Fibroblast of skin of scalp (primary cell): ENCODE measurements at places on chromosomes 11 and 22.

GRCh38 chr11:121661880-121662486 lies 209.2 kb upstream of the SORL1-AS1 start:
- DNase-seq: peak; percentile 84

DNA sequence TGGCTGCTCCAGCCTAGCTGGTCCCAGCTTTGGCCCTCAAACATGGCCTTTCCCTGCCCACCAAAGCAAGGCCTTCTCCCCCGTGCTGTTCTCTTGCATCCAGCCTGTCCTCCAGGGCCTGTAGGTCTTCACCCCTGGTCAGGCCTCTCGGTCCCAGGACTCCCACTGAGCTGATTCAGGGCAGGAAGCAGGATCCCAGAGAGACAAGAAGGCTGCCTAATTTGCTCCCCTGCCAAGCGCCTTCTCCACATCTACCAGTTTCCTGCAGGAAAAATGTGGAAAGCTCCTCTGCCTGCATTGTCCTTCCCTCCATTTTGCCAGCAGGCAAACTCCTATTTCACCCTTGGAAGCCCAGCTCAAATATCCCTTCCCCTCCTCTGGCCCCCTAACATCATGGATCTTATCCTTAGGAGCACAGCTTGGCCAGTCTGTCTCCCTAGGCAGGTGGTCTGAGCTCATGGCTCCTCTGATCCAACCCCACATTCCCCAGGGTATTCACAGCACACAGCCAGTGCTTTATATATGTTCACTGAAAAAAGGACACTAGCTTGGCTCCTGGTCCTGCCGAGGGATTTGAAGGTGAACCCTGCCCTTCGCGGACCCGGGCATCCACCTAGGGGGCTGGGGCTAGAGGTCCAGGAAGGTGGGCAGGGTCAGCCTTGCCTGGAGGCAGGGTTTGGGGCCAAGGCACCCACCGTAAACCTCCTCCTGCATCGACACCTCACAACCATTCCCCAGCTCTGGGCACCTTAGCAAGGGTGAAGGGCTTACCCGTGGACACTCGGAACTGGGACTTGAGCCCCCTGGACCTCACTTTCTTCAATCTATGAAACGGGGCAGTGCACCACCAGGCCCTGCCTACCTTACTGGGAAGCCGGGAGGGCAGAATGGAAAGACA lies 968 bp downstream of the RHBDD3 start:
- peak; percentile 30 for DNase-seq

DNA sequence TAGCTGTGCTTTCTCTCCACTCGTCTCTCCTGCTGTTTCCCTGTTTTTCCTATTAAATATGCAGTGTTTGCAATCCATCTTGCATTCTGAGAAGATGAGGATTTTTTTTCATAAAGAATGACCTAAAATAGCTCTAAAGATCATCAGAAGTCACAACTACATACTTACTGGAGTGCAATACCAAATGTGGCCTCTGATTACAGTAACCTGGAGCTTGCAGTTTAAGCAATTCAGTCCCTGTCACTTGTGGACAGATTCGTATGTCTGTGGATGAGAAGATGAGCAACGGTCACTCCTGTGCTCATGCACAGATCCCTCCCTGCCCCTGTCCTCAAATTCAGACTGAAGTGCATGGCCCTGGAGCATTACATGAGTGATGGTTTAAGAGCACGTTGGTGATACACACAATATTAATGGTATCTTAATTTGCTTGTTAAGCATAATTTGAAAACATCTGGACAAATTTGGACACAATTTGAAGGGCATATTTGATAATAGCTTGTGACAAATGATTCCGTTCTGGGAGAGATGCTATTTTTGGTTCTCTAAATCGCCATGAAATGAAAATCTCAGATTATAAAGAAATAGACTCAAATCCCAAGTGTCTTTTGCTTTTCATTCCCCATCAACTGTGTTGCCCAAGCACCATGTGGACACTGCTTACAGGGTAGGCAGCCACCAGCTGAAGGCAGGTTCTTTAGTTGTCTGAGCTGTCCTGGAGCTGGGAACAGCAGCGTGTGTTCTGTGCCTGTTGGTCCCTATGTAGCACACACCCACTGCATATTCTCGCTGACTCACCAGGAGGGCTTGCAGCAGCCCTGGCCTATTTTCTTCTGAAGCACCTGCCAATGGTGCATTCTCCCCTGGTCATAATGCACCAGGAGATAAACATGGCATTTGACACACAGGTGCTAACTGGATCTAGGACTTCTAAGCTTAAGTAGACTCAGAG lies 32.6 kb upstream of the PRAME start:
- DNase-seq: no peak

- no peak for DNase-seq
Observed at GRCh38 chr11:88814076-88814475, 251.7 kb downstream of the GRM5 start.

GRCh38 chr11:134272381-134273316 lies 3.5 kb upstream of the GLB1L3 start:
- peak; percentile 14 for DNase-seq

- no peak for DNase-seq
Observed at GRCh38 chr22:27345691-27346090, 455.9 kb downstream of the MN1 start.

GRCh38 chr11:70367071-70367470 lies 31.3 kb upstream of the CTTN start:
- no peak for DNase-seq

DNA sequence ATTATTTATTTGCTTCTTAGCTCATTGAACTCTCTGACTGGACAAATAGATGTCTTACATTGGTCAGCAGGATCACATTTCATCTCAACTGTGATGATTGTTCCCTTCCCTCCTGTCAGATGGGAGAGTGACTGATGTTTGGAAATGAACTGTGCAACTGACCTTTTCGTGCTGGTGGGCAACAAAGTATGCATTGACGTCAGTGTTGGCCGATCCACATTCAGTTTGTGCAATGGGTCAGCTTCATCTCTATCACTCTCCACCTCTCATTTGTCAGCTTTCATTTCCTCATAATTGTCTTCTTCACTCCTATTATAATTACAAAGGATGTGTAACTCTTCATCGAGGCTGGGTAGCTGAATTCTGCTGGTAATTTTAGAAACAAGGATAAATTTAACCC lies 71.3 kb downstream of the PPP2R1B start:
- DNase-seq: peak; percentile 40

- DNase-seq: peak; percentile 77
Observed at GRCh38 chr11:118438314-118438931, 2.1 kb downstream of the KMT2A start.

- DNase-seq: peak; percentile 48
Observed at GRCh38 chr11:28835790-28836189, 727.6 kb downstream of the METTL15 start.

DNA sequence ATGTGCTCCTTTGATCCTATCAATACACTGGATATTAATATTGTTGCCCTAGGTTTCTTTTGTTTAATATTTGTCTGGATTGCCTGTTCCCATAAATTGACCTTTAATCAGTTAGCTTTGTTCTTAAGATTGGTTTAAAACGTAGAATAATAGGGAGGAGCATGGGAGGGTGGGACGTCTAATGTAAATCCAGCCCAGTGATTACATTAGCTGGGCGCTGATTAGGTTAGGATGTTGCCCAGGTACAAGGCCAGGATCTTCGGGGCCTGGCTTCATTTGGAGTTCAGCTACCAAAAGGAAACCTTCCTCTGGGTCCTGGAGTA lies at the start of gene SRSF8:
SRSF8 (plus strand) TSS at position 204 of the 323 bp plus-strand sequence. CDS start 308 bp downstream, outside the sequence.
- no peak for DNase-seq

- peak; percentile 81 for DNase-seq
Observed at GRCh38 chr11:132062541-132062940, 692.1 kb downstream of the NTM start.

DNA sequence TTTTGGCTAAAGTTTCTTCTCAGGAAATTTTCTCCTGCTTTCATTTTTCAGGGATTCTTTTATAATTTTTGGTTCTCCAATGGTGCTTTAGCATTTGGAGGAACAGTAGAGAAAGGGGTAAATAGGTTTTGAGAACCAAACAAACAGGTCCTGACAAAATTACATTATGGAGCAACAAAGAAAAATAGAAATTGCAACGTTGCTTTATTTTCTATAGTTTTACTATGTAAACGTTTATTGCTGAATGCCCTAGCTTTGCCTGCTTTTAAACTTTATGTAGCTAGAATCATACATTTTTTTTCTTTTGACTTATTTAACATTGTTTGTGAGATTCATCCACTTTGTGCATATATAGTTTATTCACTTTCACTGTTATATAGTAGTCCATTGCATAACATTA lies 43.8 kb upstream of the OR5P2 start:
- DNase-seq: no peak

GRCh38 chr22:21030621-21031544 lies 1.5 kb downstream of the SLC7A4 start:
- no peak for DNase-seq

- peak; percentile 72 for DNase-seq
Observed at GRCh38 chr11:123194337-123195187, 486 bp downstream of the CLMP start.

DNA sequence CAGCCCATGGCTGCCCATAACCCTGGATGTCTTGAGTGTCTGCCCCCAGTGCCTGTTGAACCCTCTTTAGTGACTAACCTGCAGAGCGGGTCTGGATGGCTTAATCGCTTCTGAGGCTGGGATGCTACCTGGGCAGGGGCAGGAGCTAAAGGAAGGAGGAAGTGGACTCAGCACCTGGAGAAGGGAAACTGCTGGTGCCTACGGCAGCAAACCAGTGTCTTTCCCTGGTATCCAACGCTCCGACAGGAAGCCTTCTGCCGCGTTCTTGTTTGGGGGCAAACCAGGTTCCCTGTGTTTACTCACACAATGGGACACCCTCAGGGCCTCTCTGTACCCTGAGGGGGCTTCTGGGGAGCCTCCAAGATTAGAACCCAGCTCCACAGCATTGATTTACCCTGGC lies 38.1 kb upstream of the B3GAT1 start:
- DNase-seq: no peak

- peak; percentile 60 for DNase-seq
Observed at GRCh38 chr11:123020968-123021367, 39.3 kb upstream of the BSX start.

GRCh38 chr11:111591187-111591960 lies 10.9 kb upstream of the SIK2 start:
- DNase-seq: no peak

GRCh38 chr11:64742889-64743590 lies 902 bp downstream of the RASGRP2 start:
- peak; percentile 51 for DNase-seq

DNA sequence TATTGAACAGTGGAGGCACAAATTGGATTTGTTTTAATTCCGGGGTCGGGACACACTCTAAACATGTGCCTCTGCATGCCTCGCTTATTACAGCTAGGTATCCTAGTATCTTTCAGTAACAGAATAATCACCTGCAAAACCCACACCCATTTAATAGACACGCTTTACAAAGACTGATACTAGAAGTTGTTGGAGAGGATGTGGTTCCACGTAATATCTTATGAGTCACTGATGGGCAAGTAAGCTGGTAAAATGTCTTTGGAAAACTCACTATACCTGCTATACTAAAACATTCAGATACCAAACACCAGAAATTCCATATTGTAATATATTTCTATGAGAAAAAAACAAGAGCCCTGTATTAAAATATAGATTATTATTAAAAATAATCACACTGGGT lies 84.0 kb downstream of the GGTLC2 start:
- DNase-seq: no peak

- no peak for DNase-seq
Observed at GRCh38 chr22:18145676-18146388, 4.1 kb upstream of the USP18 start.

- DNase-seq: no peak
Observed at GRCh38 chr22:30868663-30869385, 99.8 kb downstream of the MORC2 start.
